Astrocyte (in vitro differentiated cells and primary cell): ENCODE measurements at places on chromosomes 2 and 18. TPM values are rescaled to one million over a fixed set of nuclear protein-coding genes. Genes with fewer than 3 reads are reported as not detected.
A peak's percentile ranks its signal among the peaks of the same experiment; 100 is the strongest.

GRCh38 chr2:109660046-109660860 lies 46.1 kb downstream of the SOWAHC start:
- DNase-seq = no peak

DNA sequence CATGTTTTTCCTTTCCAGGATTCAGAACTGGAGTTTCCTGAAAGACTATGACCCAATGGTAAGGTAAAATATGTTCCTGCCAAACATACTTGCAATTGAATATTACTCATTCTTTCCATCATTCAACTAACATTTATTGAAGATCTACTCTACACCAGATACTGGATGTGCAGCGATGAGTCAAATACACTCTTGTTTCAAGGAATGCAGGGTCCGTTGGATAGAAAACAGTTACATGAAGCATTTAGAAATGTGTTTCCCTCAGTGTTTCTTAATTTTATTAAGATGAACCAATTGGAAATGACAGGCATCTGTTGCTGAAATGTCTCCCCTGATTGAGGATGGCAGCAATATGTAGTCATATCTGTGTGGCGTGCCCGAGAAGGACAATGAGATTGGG lies 14.8 kb upstream of the SLC66A3 start:
- DNase-seq = peak; percentile 62

ZSCAN30 gene
- total RNA-seq = 19.0 and 20.4 TPM in 2 replicates

UGT1A7 gene
- total RNA-seq = not detected in 2 replicates

DNA sequence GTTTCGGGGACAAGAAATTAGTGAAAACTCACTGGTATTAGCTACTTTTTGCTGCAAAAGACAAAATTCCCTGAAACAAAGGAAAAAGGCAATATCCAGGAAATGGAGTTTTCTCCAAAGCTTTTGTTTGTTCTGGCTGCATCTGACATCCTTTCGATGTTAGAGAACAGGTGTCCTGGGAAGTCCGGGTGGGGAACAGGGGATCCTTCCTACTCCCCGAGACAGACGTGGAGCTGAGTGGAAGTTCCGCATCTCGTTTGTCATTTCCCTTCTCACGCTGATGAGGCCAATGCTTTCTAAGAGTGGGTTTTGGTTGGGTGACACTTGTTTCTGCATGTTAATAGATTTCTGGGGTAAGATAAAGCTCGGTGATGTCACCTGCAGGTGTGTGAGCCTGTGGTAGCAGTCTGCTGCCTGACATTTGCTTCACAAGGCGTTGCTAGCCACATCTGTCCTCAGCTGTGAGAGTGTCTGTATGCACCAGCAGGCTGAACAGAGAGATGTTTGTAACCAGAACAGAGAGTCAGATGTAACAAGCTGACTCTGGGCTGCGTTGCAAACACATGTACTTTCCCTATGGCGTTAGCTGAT lies 125.9 kb downstream of the ACOXL start:
- DNase-seq = no peak

- DNase-seq = peak; percentile 65
Observed at GRCh38 chr2:133787207-133787606, 218.9 kb upstream of the NCKAP5 start.

VWA3B gene
- not detected in 2 replicates for total RNA-seq

DOK6 gene
- total RNA-seq = 2.9 and 3.1 TPM in 2 replicates

CD8B2 gene
- total RNA-seq = not detected in 2 replicates
